ENCODE measurements at places on chromosomes 11 and 22.

GRCh38 chr22:37126383-37126782 lies 16.9 kb upstream of the TMPRSS6 start:
- no peak for DNase-seq

DNA sequence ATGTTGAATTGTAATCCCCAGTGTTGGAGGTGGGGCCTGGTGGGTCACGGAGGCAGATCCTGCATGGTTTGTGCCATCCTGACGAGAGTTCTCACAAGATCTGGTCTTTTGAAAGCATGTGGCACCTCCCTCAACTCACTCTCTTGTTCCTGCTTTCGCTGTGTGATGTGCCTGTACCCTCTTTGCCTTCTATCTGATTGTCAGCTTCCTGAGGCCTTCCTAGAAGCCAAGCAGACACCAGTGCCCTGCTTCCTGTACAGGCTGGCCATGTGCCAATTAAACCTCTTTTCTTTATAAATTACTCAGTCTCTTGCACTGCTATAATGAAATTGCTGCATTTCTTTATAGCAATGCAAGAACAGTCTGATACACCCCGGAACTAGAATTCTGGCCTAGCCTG lies 13.1 kb downstream of the PTPN5 start:
- DNase-seq = no peak

DNA sequence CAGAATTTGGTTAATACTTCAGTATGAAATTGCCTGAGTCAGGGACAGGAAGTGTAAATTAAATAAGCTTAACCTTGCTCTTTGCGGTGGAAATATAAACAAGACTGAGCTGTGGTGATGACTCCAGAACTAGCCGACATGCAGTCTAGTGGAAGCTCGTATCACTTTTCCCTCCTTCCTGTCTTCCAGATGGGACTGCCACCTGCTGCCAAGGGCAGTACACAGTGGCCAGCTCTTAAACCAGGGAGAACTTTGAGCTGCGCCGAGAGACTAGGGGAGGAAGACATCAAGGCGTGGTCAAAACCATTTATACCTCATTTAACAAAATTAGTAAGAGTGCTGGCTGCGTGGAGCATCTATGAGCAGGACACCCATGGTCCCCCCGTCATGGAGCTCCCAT lies 31.3 kb upstream of the CTTN start:
- DNase-seq = no peak

GRCh38 chr11:1371836-1372465 lies 17.8 kb upstream of the BRSK2 start:
- no peak for DNase-seq

GRCh38 chr22:33678523-33678922 lies 241.8 kb downstream of the LARGE1 start:
- DNase-seq = peak; percentile 33

GRCh38 chr11:27894552-27894951 lies 194.3 kb upstream of the BDNF start:
- DNase-seq = no peak

DNA sequence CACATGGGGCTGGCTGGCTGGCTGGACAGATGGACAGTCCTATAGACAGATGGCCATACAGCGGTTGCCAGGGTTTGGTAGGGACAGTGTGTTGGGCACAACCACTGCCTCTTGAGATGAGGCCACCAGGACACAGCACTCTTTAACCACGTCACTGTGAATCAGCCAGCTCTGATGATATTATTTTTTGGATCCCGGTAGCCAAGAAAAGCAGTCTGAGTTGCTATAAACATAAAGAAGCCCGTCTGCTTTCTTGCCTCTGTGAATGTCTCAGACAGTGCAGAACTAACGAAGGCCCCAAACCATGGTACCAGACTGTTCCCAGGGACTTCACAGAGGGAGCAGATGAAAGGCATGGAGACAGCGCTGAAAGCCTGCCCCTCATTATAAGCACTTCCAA lies 115.9 kb upstream of the CSNK2A3 start:
- no peak for DNase-seq

DNA sequence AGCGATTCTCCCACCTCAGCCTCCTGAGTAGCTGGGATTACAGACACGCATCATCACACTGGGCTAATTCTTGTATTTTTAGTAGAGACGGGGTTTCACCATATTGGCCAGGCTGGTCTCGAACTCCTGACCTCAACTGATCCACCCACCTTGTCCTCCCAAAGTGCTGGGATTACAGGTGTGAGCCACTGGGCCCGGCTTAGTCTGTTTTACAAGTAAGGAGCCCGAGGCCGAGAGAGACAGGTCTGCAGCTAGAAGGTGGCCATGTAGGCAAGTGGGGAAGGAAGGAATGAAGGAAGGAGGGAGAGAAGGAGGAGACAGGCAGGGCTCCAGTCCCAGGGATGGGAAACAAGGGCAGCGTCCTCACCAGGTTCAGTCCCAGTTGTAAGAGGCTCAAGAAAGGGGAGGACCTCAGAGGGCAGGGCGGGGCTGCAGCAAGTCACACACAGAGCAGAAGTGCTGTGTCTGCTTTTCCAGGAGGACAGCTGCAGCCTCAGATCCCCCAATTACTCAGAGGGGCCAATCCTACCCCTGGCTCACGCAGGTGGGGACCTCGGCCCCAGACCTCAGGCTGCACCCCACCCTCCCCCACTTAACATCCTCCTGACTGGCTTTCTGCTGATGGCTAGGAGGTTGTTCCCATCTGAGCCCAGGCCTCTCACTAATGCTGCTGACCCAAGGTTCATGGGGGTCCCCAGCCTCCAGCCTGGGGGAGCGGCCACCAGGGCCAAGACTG lies 53.8 kb upstream of the PRR5 start:
- no peak for DNase-seq

GRCh38 chr11:87180742-87181141 lies 143.0 kb downstream of the TMEM135 start:
- no peak for DNase-seq

- DNase-seq = no peak
Measured at GRCh38 chr11:59292611-59293010, 66.1 kb upstream of the OR5AN1 start.

DNA sequence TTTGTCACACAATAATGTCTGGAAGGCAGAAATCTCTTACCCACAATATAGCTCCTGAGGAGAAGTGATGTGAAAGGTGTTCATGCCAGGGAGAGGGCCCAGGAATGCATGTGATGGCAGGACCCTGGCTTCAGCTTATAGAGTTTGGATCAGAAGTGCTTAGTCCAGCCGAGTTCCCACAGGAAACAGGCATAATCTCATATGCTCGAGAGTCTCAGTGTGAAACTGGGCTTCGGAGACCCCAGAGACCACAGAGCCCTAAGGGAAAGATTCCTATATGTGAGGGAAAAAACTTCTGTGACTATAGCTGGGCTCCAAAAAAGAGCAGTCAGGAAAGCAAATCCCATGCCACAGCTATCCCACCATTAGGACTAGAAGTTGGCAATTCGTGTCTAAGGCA lies at the start of gene OR52N5:
OR52N5 (minus strand) TSS at position 101 of the 400 bp plus-strand sequence. CDS start 4,721 bp downstream, outside the sequence.
- DNase-seq = no peak

- no peak for DNase-seq
Measured at GRCh38 chr11:45657496-45658260, 7.7 kb downstream of the CHST1 start.

- no peak for DNase-seq
Measured at GRCh38 chr11:116927163-116927974, 89.9 kb upstream of the APOA1 start.

DNA sequence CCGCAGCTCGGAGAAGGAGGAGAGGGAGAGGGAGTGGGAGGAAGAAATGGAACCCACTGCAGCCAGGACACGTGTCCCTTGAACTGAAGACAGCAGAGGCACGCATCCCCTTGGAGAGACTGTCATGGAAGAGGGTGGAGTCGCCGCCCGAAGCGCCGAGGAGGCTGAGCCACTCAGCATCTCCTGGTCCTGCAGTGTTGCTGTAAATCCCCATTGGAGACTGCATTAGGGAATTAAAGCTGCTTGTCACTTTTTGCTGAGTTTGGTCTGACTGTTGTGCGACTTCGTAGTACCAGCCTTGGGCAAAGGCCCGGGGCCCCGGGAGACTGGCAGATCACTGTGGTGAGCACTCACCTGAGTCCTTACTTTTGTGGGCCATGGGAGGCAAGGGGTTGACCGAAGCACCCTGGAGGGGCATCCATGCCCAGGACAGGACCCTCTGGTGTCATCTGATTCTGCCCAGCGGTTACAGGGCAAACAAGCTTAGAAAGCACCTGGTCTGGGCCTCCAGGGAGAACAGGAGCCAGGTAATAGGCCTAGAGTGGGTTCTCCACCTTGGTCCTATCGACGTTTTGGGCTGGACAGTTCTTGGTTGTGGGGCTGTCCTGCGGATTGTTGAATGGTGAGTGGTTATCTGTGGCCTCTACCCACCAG lies 797 bp downstream of the VPREB1 start:
- no peak for DNase-seq

GRCh38 chr11:4916581-4916980 lies 2.6 kb downstream of the OR51G2 start:
- no peak for DNase-seq

- peak; percentile 46 for DNase-seq
Measured at GRCh38 chr11:46348566-46349401, 1.5 kb downstream of the DGKZ start.

DNA sequence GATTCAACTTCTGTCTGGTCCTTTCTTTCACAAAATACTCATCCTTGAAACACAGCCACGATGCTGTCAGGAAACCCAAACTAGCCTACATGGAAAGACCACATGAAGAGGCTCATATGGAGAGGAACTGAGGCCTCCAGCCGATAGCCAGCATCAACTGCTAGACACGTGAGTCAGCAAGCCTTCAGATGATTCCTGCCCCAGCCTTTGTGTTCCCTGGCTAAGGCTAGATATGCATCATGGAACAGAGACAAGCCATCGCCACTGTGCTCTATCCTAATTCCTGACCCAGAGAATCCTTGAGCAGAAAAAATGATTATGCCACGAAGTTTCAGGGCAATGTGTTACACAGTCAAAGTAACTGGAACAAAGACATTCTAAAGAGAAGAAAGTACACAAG lies 75.5 kb downstream of the ENTHD1 start:
- no peak for DNase-seq

DNA sequence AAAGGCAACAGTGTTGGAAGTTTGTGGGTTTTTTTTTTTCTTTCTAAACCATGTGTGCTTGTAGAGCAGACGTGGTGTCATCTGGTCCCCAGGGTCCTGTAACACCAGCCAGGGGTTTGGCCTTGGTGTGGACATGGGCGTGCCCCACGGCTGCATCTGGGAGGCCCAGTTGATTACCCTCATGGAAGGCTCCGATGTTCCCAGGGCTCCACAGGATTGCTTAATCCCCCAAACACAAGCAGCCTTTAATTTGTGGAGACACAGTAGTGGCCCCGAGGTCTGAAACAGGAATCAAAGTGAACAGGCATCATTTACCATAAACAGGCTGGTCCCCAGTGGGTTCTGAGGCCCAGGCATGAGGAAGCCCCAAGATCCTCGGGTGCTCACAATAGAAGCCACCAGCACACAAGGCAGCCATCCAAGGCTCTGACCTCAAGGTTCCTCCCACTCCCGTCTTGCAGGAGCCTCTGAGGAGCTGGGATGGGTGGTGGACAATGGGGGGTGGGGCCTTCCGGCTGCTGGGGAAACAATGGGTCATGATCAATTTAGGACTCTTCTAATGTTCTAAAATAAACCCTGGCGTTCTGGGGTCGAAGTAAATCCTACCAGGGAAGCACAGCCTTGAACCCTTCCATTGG lies 115.0 kb upstream of the CD82 start:
- DNase-seq = no peak

GRCh38 chr22:27518531-27519340 lies 282.8 kb downstream of the MN1 start:
- DNase-seq = no peak

DNA sequence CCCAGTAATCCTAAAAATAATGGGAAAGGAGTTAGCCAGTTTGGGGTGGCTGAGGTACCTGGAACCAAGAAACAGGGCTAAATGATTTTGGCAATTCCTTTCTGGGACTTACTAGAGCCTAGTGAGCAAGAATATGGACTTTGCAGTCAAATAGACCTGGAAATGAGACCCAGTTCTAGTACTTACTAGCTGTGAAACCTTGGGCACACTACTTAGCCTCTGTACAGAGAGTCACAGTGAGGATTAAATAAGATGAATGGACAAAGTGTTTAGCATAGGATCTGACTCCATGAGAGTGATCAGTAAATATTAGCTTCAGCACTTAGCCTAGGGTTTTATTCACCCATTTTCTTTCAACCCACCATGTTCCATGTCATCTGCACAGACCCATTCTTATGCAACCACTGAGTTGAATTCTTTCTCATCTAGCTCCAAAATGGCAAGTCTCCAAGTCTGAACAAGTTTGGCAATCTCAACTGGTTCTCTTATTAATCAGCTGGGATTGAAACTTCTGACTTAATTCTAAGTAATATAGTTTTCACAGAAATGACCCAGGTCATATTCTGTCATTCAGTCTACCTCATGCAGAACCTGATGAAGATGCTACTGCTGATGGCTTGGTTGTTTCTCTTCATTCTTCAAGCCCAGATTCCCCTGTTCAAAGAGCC lies 15.0 kb upstream of the SORL1 start:
- DNase-seq = no peak

- no peak for DNase-seq
Measured at GRCh38 chr22:46810856-46811786, 48.7 kb downstream of the TBC1D22A start.

DNA sequence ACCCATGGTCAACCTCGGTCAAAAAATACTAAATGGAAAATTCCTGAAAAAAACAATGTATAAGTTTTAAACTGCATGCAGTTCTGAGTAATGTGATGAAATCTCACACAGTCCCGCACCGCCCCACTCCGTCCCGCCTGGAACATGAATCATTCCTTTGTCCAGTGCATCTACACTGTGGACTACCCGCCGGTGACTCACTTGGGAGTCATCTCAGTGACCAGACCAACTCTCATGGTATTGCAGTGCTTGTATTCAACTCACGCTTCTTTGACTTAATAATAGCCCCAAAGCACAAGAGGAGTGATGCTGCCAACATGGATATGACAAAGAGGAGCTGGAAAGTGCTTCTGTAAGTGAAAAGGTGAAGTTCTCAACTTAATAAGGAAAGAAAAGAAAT lies 48.8 kb downstream of the ARHGAP32 start:
- DNase-seq = peak; percentile 67

DNA sequence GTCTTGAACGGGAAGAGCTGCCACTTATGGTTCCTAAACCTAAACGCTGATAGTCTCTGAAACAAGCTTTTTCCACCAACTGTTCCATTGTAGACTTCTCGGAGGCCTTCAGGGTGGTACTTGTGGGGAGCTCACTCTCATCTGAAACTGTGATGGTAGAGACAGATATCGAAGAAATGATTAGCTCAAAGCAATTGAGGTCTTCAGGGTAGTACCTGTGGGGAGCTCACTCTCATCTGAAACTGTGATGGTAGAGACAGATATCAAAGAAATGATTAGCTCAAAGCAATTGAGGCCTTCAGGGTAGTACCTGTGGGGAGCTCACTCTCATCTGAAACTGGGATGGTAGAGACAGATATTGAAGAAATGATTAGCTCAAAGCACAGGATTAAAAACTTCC lies 175.7 kb downstream of the SWAP70 start:
- DNase-seq = no peak
